ENCODE measurements at places on chromosomes 6 and 20.

DNA sequence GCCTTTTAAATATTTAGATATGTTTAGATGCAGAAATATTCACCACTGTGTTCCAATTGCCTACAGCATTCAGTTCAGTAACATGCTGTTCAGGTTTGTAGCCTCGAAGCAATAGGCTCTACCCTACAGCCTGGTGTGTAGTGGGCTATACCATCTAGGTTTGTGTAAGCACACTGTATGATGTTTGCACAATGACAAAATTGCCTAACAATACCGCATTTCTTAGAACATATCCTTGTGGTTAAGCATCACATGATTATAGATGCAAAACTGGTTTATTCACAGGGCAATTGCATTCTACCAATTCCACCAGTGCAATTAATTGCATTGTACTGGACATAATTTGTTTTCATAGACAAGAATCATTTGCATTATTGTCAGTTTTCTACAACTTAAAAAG is 7.9 kb upstream of the SLC22A16 start:
- no peak for DNase-seq

DNA sequence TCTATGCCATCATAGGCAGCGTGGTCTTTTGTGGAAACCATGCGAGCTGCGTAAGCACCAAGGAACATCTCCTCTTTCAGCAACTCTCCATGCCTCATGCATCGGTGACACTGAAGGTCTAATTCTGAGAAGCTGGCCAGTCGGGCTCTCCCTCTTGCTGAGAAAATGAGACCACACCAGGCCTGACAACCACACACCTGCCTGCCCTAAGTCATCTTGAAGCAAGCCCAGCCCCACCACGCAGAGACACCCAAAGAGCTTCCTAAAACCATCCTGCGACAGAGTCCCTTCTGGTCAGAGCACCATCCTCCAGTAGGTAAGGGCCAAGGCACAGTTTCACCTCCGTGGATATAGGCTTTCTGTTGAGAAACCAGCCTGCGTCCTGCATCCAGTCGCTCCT is 26.6 kb downstream of the PREX1 start:
- no peak for DNase-seq

- DNase-seq, result peak; percentile 37
Observed at GRCh38 chr6:158648682-158649131, 1.1 kb upstream of the SYTL3 start.

GRCh38 chr6:44569931-44570385 is 182.5 kb downstream of the CDC5L start:
- DNase-seq, result no peak

DNA sequence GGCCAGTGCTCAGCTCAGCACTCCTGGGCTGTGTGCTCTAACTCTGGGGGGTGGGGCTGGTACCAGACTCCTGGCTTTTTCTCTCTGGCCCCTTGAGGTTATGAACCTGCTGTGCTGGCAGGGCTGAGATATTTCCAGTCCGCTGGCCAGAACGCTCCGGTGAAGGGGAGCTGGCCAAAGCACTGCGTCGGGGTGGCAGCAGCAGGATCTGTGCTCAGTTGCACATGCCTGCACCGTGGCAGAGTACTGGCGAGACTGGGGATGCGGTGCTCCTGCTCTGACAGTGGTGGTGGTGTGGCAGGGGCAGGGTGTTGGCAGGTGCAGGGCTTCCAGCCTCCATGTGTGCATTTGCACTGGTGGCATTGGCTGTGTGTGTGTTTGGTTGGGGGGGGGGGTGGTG is 374.4 kb downstream of the PHF3 start:
- no peak for DNase-seq

GRCh38 chr20:38453941-38454340 is 18.7 kb upstream of the RALGAPB start:
- DNase-seq, result no peak

DNA sequence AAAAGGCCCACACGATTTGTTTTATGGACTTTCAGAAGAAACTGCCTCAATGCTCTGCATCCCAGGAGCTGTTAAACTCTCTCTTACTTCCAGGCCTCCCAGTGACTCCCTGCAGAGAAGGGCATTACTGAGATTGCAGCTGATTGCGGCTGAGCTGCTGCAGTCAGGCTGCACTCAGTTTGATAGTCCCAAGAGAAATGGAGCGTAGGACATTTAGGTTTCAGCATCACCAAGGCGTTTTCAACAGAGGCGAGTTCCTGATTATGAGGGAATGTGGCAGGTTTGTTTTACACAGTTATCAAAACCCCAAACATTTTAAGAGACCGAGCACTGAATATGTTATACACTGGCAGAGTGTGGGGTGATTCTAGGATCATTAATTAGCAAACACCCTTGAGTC is 145.6 kb downstream of the TBX18 start:
- DNase-seq, result no peak

- DNase-seq, result no peak
Observed at GRCh38 chr20:50513169-50514034, 3.2 kb downstream of the PTPN1 start.

GRCh38 chr6:143405373-143406154 is 44.9 kb downstream of the ADAT2 start:
- DNase-seq, result no peak

DNA sequence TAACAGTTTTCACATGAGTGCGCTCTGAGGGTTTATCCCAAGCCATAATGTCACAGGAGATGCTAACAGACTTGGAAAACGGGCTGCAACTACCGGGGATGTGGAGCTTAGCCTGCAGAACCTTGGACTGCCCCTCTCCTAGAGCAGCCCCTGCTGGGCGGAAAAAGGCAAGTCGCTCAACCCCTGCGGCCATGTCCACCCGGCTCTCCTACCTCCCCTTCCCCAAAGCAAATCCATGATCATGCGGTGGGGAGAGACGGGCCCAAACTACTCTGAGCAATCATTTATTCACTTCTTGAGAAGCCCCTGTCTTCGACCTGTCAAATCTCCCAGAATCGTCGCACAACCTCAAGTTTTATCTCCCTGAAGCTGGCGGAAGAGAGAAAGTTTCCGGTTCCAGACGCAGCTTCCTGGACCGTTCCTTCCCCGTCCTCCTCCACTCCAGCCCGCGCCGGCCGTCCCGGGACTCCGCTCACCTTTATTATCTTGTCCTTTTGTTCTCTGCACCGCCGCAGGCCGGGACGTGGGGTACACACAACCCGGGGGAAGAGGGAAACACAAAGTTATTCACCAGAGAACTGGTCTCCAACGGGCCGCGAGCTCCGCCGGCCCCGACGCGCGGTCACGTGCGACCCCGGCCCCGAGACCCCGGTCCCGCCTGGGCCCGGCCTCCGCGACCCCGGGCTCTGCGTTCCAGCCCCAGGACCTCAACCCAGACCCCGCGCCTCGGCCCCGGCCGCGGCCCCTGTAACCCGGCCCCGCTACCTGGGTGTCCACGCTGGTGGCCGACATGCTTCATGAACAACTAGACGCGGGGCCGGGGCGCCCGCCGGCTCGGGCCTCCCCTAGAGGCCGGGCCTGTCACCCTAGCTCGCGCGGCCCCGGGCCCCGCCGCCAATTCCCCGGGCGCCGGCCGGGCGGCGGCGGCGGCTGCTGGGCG is 560 bp downstream of the YTHDF1 start:
- peak; percentile 39 for DNase-seq

DNA sequence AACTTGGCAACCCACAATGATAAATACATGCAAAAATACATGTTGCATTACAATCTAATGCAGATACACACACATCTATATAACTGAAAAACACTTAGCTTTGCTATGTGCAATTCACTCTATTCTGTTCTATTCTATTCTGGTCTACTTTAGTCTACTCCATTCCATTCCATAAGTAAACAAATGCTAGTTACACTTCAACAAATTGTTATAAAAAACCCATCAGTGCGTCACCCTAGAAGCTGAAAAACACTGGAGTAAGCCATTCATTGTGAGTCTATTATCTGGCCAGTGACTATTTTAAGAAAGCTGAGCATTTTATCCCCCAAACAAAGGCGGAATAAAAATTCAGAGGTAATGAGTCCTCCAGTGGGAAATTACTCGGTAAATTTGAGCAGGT is 315.7 kb upstream of the EPHA7 start:
- DNase-seq, result no peak

DNA sequence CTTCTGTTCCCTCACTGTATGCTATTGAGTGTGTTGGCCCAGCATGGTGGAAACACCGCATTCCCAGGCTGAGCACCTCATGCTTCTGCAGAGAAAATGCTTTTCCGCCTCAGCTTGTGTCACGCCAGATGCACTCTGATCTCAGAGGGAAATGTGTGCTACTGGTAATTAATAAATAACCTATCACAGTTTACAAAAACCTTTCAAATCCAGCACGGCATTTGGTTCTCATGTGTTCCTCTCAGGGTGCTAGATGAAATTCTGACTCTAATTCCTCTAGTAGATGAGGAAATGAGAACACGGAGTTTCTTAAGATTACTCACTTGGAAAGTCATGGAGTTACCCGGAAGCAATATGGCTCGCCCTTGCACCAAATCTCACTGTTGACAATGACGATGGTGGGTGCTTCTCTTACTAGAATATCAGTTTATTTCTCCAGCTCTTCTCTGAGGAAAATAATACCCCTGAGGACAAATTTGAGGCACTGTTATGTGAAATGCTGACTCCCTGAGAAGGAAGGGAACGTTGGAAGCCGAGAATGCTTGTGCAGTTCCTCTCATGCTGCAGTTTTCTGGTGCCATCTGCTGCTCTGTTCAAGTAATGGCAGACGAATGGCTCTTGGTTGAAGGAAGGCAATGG is 116.6 kb downstream of the RNF144B start:
- DNase-seq, result peak; percentile 39

- DNase-seq, result no peak
Observed at GRCh38 chr20:48105526-48105925, 320.2 kb upstream of the SULF2 start.

DNA sequence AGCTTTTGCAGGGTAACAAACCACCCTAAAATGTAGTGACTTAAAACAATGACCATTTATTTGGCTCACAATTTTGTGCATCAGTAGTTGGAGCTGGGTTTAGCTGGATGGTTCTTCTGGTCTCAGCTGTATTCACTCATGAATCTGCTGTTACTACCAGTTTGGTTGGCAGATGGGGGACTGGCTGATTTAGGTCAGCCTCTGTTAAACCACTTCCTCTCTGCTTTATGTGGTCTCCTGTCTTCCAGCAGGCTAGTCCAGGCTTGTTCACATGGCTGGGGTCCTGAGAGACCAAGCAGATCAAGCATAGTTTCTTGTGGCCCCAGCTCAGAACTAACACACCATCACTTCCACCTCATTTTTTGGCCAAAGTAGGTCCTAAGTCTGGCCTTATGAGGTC is 67.2 kb upstream of the LAMP5 start:
- no peak for DNase-seq

GRCh38 chr6:49855221-49855620 is 11.1 kb downstream of the CRISP1 start:
- DNase-seq, result no peak

GRCh38 chr6:2522521-2522920 is 228.2 kb downstream of the MYLK4 start:
- DNase-seq, result no peak

DNA sequence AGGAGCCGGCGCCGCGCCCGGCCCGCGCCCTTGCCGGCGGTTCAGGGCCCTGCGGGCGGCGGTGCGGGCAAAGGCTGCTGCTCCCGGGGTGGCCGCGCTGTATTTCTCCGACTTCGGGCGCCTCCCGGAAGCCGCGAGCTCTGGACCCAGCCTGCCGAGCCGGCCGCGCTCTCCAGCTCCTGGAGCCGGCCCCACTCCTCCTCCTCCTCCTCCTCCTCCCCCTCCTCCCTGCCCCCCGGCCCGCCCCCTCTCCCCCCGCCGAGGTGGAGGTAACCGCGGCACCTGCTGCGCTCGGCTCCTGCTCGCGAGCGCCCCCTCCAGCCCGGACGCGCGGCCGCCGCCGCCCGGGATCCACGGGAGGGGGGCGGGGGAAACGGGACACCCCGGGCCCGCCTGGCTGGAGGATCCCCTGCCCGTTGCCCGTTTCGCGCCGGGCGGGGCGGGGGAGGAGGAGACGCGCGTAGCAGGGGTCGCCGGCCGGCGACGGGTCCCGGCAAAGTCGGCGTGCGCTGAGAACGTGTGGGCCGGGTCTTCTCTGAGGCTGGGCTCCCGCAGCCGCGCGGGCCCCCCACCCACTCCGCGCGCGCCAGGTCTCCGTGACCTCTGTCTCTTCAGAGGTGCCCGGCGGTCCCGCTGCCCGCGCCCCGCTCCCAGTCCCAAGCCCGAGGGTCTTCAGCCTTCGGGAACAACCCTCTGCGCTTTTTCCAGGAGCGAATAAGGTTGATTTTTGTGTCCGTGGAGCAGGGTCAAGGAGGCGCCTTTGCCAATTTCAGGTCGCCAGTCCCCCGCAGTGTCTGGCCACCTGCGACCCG is at the start of gene SLC22A23:
SLC22A23 (minus strand) TSS at position 153 of the 812 bp plus-strand sequence. CDS start 491 bp downstream, outside the sequence.
- DNase-seq, result peak; percentile 78

DNA sequence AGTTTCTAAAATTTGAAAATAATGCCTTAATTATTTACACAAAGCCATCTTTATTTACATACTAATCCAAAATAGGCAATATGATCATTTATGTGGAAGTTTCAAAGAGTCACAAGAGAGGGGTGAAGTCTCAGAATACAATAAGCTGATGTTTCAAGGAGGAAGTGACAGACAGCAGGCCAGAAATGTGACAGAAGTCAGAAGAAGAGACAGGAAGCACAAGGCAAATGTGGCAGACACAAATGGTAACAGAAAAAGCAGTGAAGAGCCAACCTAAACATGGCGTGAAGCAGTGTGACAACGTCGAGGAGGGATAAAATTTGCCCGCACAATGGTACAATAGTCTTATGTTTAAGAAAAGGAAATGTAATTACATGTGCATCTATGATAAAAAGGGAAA is 59.8 kb downstream of the SHPRH start:
- DNase-seq, result no peak
